ENCODE measurements at places on chromosomes 4 and X.
A peak's percentile ranks its signal among the peaks of the same experiment; 100 is the strongest.

DNA sequence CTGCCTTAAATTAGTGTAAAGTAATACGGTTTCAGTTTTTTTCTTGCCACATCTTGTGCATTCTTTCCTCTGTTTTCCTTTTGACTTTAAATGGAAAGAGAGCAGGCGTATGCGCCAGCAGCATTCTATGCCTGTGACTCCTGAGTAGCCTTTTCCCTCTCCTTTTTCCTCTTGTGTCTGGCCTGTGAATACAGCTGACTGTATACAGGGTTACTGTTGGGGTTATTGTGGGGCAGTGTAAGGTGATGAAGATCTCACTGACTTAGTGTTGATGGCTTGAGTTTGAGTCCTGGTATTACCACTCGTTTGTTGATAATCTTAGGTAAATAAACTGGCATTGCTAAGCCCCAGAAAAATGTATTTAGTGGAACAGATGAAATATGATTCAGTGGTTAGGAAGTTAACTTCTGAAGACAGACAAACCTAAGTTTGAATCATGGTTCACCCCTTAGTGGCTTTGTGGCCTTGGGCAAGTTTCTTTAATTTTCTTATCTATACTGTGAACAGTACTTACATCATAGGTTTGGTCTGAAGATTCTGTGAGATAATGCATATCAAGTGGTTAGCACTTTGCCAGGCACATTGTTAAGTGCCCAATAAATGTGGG is 105.1 kb downstream of the FNIP2 start:
- DNase-seq: peak; percentile 84

- peak; percentile 11 for DNase-seq
Observed at GRCh38 chrX:154083126-154083517, 14.4 kb downstream of the MECP2 start.

- DNase-seq: peak; percentile 62
Observed at GRCh38 chr4:25350561-25350960, 26.5 kb upstream of the ANAPC4 start.

DNA sequence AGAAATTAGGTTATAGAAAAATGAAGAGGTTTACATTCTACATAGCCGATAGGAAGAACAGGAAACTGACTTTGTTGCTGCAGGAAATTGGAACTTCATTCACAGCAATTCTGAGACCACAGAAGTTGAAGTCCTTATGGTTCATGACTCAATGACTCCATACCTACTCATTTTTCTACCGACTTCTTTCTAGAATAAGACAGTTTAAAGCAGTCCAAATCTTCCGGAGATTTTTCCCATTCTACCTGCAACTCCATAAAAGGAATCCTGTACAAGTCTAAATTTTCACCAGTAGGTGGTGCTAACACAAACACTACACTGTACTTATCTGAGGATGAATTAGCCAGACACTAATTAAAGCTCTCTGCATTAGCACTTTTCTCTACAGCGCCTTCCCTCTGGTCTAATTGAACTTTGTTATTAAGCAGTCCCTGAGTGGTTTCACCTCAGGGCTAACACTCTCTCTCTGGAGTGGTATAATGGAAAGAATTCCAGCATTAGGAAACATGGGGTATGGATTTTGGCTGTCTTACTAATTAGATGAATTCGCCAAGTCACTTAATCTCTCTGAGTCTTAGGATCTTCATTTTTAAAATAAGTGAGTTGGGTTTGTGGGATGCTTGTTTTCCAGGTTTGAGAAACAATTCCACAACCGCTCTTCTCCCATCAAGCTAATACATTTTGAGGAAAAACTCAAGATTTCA is 167.9 kb downstream of the SMIM20 start:
- peak; percentile 53 for DNase-seq

DNA sequence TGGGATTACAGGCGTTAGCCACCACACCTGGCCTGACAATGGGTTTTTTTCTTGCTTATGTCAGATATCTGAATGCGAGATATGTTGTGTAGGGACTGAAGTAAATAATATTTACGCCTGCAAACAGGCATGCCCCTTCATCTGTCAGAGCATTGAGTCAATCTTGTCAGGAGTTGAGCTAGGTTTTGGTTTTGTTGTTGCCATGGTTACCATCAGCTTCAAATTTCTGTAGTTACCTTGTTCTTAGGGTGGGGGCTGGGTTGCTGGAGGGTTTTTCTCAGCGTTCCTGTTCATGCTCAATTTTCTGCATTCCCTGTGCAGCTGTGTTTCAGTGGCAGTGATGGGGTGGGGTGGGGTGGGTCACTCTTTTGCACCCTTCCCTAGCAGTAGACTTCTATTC is 14.5 kb downstream of the MRPL1 start:
- no peak for DNase-seq

DNA sequence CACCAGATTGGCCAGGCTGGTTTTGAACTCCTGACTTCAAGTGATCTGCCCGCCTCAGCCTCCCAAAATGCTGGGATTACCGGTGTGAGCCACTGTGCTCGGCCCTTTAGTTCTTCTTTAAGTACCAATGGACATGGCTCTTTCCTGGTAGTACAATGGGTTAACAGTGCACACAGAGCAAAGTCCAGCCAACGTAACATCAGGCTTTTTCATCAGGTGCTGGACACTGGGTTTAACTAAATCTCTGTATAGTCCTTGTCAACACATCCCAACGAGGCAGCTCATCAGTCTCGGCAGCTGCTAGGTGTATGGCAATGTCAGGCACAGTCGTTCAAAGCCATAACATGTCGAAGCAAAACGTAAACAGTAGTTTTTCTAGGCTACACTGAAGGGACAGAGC is 93.8 kb downstream of the HDAC8 start:
- no peak for DNase-seq

DNA sequence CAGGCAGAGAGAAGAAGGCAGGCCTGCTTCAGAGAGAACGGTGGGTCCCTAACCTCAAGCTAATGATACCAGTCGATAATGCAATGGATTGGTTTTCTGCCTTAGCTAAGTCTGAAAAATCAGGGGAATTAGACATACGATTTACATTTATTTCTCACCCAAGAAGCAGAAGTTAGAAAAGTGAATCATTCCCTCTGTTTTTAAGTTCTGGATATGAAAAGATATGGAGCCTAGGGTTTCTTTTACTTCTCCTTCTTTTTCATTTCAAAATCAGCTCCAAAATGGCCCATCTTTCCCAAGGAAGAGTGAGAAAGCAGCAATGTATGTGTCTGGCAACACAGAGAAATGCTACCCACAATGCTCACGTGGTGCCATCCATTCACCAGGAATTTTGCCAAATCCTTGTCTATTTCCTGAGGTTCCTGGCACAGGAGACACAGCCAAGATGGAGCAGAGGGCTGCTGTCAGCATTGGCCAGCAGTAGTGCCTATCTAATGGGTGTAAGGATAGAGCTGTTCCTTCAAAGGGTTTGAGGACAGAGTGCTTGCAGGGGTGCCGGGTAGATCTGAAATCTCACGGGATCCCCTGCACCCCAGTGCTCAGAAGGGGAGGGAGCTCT is 231.5 kb downstream of the MAML3 start:
- DNase-seq: peak; percentile 65

- DNase-seq: no peak
Observed at GRCh38 chr4:89618151-89618550, 218.8 kb downstream of the SNCA start.

GRCh38 chrX:138847930-138848329 is 136.4 kb upstream of the FGF13 start:
- DNase-seq: no peak

- no peak for DNase-seq
Observed at GRCh38 chr4:80086296-80086695, 13.3 kb upstream of the ANTXR2 start.

DNA sequence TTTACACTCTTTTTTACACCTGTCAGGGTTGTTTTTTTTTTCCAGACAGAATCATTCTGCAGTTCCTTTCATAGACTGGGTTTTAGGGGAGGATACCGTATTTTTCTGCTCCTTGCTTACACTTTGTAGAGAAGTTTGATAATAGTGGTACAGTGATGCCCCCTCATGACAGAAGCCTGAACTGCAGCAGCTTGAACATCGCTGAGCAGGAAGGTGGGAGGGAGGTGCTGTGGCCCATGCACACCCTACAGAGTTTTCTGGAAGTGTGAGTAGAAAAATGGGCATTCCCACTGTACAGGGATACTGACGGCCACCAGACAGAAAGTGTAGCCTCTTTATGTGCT is 54.5 kb downstream of the RAB40A start:
- DNase-seq: peak; percentile 29

GRCh38 chrX:23066588-23067281 is 67.0 kb downstream of the DDX53 start:
- DNase-seq: no peak

- DNase-seq: no peak
Observed at GRCh38 chrX:9775930-9776329, 10.3 kb upstream of the GPR143 start.

- DNase-seq: no peak
Observed at GRCh38 chrX:11881485-11882170, 123.6 kb downstream of the MSL3 start.

DNA sequence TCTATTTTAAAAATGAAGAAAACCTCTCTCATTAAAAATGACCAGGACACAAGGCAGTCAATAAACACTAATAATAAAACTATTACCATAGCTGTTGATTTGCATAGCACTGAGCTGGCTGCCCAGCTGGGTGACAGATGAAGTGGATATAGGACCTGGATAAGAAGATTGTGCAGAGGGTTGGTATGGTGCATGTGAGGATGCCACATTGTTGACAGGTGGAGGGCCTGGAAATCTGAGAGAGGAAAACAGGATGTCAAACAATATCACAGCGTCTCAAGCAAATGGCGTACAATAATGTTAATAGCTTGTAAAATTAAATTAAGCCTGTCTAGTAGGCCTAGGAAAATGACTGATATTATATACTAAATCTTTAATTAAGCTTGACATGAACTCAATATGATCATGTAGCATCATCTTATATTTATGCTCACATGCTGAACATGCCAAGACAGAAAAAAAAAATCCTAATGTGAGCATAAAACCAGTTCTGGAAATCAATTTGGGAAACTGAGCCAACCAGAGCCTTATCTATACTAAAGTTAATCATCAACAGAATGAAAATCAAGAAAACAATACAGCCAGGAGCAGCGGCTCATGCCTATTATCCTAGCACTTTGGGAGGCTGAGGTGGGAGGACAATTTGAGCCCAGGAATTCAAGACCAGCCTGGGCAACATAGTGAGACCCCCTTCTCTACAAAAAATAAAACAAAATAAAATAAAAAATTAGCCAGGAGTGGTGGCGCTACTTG is 18.6 kb downstream of the SEC24D start:
- no peak for DNase-seq

- no peak for DNase-seq
Observed at GRCh38 chr4:181618896-181619295, 624.3 kb upstream of the TENM3 start.

DNA sequence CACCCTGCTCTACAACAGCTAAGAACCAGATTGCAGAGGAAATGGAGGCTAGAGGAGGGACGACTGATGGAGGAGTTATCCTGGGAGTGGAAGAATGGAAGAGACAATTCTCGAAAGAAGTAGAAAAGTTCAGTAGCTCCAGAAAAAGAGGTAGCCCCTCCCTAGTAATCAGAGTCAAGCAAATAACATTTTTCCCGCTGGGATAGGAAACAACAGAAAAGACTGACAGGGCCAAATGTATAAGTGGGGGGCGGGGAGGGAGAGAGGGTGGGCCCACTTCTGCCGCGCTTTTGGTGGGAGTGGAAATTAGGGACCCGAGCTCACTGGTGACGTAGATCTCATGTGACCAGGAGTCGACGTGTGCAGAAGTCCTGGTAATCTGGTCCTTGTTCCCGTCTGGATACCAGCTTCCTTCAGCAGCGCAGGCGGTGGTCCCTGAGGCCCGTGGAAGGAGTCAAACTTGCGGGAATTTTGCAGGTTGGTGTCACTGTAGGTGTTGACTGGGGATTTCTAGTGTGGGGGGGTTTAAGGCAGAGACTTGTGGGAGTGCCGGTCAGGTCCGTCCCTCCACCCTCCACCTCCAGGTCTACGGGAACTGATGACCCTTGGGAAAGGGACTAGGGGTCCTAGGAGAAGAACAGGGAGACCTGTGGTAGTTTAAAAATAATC is at the start of gene TCEAL9:
Gene TCEAL9, plus strand, starts transcription at position 377 of the 669 bp plus-strand sequence. CDS start 1,179 bp downstream, outside the sequence.
- peak; percentile 55 for DNase-seq

DNA sequence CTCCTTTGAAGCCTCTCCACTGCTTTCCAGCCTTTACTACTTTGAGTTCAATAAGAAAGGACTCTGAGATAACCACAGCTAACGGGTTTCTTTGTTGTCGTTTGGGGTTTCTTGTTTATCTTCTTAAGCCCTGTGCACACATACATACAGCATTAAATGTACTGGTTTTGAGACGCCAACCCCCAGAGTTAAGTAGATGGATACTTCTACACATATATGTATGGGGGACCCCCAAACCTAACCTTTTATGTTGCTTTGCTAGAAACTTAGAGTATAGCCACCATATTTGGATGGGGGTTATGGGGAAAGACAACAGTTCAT is 697 bp downstream of the CEP135 start:
- peak; percentile 10 for DNase-seq

DNA sequence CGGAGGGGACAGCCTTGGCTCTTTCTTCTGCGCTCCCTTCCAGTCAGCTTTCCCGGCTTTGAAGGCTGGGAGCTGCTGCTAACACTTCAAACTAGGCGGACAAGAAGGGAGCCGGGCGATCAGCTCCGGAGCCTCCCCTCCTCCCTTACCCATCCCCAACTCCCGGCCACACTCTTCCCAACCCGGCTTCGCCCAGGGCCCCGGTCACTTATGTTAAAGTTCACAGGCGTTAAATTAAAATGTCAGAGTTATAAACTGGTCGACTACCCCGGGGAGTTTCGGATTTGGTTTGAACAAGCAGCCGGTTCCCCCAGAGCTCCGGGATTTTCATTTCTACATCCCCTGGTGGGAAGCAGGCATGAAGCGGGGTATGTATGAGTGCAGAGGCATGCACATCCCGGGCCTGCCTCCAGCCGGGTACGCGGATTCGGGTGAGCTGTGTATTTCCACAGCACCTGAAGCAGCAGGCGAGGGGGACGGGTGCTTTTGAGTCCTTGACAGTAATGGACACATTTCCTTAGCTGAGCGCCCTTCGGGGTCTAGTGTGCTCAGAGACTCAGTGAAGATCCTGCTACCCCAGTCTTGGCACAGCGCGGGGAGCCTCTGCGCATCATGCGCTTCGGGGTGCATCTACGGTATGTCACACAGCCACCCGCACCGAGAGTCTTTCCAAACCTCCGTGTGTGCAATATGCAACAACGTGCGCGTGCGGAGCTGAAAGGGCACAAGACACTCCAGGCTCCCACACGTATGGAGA is 880 bp downstream of the UNC5C start:
- peak; percentile 27 for DNase-seq

DNA sequence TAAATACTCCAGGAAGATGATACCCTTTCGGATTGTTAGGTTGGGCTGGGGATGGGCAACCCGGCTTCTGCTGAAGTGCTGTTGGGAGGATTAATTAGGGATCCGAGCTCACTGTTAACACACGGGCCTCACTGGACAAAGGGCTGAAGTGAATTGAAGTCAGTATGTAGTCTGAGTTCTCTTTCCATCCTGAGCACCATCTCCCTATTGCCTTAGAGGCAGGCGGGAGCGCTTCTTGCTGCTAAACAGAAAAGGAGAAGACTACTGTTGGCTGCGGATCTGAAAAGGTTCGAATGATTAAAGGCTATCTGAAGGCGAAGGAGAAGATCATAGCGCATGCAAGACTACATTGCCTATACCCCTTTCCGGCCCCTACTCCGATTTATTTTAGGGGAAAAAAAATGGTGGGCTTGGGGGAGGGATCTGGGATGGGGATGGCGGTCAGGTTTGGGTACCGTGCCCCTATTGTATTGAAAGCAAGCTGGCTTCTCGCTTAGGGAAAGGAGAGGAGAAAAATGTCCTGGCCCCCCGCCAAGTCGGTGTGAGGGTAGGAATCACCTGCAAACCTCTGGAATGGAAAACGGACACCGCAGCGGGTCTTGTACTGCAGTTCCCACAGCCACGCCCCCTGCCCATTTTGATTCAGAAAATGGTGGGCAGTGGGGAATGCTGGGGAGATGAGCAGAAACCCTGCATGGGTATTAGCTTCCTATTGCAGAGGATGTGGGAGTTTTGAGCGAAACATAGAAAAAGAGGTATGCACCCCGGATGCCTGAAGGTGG is 22.3 kb downstream of the MORF4L2 start:
- DNase-seq: no peak

All from A172 (cell line).